H4 (cell line): ENCODE measurements at places on chromosomes 1 and 21.

DNA sequence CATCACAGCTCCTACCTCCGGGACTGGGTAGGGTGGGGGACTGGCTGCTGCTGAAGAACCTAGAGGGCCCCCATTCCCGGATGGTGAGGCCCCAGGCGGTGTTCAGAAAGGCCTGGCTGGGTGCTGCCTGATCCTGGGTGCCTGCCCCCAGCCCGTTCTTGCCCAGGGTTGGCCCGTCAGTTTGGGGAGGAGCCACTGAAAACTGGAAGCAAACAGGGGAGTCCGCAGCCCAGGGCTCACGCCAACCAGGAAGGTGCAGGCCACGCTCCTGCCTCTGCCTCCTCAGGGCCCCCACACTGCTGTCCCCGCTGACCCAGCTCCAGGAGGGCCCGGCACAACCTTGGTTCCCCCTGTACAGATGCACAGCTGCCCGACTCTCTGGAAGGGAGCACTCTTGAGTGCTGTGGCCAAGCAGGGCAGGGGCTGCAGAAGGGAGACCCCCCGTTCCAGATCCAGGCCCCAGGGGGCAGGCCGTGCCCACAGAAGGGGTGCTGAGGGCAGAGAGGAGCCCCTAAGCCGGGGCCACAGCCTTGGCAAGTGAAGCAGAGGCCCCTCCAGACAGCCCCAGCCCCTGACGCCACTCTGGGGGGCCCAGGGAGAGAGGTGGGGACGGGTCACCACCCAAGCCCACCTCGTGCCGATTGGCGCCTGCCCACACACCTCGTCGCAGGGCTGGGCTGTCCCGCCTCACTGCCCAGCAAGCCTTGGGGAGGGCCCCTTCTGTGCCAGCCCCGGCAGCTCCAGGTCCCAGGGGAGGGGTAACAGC is 5.5 kb downstream of the C1QTNF12 start:
- DNase-seq = no peak

DNA sequence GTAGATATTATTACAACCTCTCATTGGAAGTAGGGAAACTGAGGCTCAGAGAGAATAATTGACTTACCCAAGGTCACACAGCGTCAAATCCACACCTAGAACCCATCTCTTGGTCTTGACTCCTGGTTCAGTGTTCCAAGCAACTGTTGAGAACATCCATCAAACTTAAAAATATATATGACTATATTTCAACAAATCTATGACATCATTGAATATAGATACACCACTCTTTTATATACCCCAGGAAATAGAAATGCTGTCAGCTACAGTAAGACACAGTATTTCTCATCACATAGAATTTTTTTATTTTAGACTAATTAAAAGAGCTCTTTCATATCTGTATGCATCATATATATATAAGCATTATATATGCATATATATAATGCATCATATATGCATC is 56.9 kb downstream of the RUNX3 start:
- no peak for DNase-seq

DNA sequence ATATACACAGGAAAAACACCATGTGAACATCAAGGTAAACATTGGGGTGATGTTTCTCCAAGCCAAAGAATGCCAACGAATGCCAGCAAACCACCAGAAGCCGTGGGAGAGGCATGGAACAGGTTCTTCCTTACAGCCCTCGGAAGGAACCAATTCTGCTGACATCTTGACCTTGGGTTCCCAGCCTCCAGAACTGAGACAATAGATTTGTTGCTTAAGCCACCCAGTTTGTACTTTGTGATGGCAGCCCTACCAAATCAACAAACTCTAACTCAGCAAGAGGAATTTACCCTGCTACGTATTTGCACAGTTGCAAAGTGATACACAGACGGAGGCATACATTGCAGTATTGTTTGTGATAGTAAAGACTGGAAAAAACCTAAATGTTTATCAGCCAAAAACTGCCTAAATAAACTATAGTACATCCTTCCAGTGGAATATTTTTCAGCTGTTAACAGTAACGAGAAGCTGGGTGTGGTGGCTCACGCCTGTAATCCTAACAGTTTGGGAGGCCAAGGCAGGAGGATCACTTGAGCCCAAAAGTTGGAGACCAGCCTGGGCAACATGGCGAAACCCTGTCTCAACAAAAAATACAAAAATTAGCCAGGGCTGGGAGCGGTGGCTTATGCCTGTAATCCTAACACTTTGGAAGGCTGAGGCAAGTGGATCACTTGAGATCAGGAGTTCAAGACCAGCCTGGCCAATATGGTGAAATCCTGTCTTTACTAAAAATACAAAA is 12.5 kb upstream of the ZC3H12A start:
- DNase-seq = no peak

DNA sequence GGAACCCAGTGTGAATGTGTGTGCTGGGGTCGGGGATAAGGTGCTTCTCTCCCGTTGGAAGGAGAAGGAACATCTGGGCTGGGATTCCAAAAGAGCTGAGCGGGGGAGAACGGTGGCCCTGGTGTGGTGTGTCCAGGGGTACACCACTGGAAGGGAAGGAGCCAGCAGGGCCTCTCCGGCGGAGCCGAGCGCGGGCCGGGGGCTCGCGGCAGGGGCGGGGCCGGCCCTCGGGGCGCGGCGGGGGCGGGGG is 231 bp upstream of the RPS6KA1 start:
- no peak for DNase-seq

DNA sequence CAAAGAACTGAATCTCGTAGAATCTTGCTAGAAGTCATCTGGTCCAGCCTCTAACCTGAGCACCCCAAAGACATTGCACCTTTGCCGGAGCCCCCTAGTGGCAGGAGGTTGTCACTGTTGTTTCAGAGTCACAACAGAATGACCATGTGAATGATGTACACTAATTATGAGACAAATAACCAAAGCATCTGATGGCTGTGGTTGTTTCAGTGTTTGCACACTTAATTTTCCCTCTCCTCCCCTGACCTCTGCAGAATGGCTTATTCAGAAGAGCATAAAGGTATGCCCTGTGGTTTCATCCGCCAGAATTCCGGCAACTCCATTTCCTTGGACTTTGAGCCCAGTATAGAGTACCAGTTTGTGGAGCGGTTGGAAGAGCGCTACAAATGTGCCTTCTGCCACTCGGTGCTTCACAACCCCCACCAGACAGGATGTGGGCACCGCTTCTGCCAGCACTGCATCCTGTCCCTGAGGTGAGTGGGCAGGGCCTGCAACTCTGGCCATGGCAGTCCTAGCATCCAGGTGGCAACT is 26.4 kb downstream of the TRAF5 start:
- peak; percentile 30 for DNase-seq

GRCh38 chr1:73813236-73813635 is 384.7 kb downstream of the LRRIQ3 start:
- no peak for DNase-seq

- DNase-seq = no peak
Observed at GRCh38 chr1:213925531-213926182, 62.1 kb upstream of the PROX1 start.

- DNase-seq = no peak
Observed at GRCh38 chr21:34885125-34885524, 164.0 kb downstream of the RUNX1 start.

DNA sequence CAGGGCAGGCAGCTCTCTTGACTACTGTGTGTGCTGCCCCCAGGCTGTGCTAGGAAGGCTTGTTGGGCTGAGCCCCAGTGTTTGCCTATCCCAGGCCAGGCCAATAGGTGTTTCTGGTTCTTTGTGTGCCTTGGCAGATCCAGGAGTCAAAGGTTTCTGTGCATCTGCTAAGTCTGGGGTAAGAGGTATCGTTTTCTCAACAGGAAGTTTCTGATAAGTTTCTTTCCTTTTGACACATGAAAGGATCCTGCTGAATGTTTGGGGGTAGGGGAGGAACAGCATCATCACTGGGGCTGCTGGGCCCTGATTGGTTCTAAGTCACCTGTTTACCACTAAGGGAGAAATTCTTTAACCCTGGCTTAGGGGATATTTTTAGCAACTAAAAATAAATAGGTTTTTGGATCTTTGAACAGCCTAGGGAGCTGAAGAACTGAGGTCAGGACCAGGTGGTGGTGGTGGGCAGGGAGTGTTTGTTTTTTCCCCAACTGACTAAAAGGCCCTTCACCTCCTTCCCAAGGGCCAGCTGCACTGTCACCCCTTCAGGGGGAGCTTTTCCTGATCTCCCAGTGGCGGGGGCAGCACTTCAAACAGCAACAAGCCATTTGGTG is 85.1 kb downstream of the KCNN3 start:
- no peak for DNase-seq

DNA sequence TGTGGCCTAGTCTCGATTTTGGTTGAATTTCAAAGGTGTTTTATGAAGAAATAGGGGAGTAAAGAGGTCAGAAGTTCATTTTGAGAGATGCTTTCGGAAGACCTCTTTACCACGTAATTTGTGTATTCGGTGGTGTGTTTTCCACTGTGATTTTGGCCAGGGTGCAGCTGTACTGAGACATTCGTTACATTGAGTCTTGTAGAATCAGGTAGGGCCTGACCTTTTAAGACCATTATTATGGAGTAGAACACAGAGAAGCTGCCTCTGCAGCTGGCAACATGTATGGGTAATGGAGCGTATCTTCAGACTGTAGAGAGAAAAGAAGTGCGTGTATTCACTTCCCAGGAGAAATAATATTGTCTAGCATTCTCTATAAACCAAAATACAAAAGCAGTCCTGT is 326.5 kb downstream of the PDE4B start:
- DNase-seq = no peak

DNA sequence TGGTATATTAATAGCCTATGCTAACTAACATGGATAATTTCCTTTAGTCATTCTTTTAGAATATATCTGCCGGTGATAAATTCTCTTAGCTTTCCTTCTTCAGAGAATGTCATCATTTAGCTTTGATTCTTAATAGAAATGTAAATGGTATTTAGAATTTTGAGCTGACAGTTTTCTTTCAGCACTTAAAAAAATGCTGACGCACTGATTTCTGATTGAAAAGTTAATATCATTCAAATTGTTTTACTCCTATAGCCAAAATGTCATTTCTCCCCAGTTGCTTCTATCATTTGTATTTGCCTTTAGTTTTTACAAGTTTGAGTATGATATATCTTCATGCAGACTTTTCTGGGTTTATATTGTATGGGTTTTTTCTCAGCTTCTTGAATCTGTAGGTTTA is 668.0 kb downstream of the LTN1 start:
- no peak for DNase-seq

DNA sequence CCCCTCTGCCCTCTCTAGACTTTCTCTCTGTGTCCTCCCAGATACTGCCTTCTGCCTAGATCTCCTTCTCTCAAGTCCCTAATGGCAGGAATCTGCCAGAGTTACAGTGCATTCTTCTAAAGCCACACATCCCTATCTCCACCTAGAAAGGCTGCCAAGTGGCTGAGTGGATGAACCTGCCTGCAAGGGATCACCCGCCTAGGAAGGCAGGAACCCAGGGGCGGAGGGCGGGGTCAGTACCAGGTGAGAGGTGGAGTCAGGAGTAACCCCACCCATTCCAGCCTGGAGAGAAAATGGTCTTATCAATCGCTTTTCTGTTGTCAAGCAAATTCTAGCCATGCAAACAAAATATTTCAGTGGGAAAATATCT is 60.8 kb downstream of the BCAR3 start:
- DNase-seq = no peak

GRCh38 chr1:7261490-7261889 is 476.2 kb downstream of the CAMTA1 start:
- DNase-seq = no peak

DNA sequence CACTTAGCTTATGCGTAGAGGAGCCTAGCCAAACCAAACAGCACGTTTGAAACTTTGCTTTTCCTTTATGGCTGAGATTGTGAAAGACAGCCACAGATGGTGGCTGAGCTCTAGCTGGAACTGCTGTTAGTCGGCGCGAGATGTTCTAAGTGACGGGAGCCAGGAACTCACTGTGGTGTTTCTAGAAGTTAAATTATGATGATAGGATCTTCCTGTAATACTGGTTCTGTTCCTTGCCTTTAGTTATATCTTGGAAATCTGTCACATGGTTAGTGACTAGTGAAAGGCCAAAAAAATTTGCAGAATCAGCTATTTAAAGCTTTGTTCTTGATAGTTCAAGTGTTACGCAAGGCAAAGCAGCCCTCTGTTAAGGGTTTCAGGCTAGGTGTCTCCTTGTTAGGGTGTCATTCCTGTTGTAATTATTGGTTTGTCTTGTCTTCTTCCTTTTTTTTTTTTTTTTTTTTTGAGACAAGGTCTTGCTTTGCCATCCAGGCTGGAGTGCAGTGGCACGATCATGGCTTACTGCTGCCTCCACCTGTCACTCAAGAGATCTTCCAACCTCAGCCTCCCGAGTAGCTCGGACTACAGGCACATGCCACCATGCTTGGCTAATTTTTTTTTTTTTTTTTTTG is 22.6 kb downstream of the AK4 start:
- no peak for DNase-seq

DNA sequence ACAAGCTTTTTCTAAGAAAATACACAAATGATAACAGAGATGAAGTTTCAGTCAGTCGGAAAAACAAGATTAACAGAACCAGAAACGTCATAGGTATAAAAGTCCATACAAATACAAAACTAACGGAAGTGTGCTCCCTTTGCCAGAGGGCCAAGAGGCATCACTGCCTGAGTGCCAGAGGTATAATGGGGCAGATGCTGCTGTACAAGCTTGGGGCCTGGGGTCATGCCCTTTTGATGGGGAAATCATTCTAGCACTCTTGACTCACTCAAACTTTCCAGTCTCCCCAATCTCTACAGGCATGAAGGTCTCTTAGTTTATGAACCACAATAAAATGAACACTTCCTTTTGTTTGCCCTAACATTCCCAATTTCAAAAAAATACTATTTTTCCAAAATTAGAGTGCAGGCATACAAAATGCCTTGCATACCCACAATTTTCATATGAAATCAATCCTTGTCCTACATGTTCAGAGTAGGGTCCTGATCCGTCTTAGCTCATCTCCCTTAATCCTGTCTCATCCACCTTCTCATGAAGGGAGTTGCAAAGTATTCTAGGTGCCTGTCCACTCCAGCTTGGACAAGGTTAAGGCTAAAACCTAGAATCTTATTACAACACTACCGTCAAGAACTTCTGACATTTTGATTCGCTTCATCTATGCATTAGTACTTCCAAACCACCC is 1.5 kb downstream of the RPL22 start:
- no peak for DNase-seq

- DNase-seq = peak; percentile 94
Observed at GRCh38 chr1:159000625-159001024, 9.1 kb upstream of the IFI16 start.

- no peak for DNase-seq
Observed at GRCh38 chr1:167784876-167785550, 63.2 kb downstream of the MPZL1 start.

GRCh38 chr1:247407180-247407616 is 8.8 kb upstream of the NLRP3 start:
- no peak for DNase-seq

DNA sequence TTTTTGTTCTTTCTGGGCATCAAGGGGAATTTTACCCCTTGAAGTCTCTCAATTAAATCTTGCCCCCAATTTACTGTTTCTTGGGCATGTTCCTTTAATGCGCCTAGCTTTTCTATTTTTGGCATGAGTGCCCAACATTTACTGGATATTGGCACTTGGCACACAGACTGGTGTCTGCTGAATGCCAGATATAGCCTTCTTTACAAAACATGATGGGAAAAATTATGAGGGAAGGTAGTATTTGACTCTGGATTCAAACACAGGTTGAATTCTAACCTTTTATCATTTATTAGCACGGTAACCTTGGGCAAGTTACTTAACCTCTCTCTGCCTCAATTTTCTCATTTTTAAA is 88.3 kb upstream of the GPR52 start:
- no peak for DNase-seq

- no peak for DNase-seq
Observed at GRCh38 chr21:31262728-31263127, 81.3 kb downstream of the TIAM1 start.
